ENCODE measurements at places on chromosomes 13 and 19.

DNA sequence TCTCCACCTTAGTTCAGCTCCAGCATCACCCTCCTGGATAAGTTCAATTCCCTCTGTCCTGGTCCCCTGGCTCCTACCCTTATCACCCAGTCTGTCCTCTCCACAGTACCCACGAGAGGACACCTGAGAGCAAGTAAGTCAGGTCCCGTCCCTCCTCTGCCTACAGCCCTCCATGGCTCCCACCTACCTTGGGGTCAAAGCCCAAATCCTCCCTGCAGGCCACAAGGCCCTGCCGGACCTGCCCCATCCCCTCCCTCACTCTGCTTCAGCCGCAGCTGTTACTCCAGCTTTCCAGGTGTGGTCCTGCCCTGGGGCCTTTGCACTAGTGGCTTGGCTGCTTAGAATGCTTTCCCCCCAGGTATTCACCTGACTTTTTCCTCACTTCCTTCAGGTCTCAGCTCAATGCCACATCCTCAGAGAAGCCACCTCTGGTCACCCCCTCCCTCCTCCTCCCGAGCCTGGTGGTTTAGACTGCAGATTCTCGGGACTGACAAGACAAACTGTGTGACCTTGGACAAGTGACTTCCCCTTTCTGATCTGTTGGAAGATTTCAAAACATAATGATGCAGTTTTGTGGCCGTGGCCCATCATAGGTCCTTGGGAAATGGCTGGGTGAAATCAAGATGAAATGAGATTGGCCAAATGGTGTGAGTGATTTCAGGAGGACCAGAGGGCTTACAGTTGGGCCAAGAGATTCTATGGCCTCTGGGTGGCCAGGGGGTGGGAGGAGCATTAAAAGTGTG lies 3.6 kb downstream of the TUBB4A start:
- no peak for DNase-seq

GRCh38 chr19:33701565-33701964 lies 79.8 kb downstream of the CHST8 start:
- no peak for DNase-seq

- no peak for DNase-seq
These were observed 2.1 kb upstream of the ATP4B start for GRCh38 chr13:113660066-113660465.

- no peak for DNase-seq
These were observed 92.4 kb upstream of the SIAH3 start for GRCh38 chr13:45943965-45944364.

GRCh38 chr13:110580800-110581199 lies 19.3 kb upstream of the RAB20 start:
- no peak for DNase-seq

DNA sequence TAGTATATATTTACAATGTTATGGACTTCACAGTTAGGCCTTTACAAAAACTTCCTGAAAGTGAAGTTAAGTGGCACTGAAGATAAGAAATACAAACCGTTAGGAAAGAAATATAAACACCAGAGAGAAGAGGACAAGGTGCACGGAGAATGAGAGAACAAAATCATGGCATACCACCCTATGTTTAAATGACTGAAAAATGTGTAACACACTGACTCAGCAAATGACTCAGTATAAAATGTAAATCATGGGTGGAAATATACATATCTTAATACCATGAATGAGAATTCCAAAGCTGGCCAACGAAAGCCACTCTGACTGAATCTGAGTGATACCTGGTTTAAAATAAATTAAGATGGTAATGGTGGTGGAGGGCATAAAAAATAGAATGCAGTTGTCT lies 260.8 kb downstream of the DNAJC15 start:
- peak; percentile 54 for DNase-seq

DNA sequence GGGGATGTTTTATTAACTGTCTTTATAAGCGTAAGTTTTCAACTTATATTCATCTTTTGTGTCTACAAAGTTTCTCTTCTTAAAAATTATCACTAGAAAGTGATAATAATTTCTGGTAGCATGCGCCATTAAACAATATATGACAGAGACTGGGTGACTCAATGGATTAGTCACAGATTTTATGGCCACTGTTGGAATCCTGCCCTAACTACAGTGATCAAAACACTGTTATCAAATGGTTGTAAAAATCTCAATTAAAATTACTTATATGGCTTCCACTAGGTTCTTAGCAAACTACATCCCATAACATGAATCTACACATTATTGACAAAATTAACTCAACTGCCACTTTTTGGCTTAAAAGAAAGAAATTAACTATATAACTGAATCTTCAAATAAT lies 350.0 kb downstream of the DACH1 start:
- DNase-seq = no peak

GRCh38 chr13:31213651-31214289 lies 14.0 kb downstream of the B3GLCT start:
- DNase-seq = no peak

DNA sequence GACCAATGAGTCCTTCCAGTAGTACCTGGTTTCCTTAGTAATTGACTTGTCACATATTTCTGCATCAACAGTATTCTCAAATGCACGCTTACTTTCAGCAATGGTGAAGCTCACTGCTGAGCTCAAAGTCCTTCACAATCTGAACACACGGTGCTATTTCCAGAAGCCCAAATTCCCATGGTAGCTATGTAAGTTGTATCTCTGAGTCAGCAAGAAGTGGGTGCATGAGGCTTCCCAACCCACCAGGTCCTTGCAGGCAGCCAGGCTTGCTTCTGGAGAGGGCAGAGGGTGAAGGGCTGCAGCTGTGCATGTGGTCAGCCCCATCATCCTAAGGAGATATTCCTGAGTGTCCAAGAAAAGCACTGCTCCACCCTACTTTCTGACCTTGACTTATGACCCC lies 25.7 kb downstream of the COL4A2 start:
- no peak for DNase-seq

DNA sequence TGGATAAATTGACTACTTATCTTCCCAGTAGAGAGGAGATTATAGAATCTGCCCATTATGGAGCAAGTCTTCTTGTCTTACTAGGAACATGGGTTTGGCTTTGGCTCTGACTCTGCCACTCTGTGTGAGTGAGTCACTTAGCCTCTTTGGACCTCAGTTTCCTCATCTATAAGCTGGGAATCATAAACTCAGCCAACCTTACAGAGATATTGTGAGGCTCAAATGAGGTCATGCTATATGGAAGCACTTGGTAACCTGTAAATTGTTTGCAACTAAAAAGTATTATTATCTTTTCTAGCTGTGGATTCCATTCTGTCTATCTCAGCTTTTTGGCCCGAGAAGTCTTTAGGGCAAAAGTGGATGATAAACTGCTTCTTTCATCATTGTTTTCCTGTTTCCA lies 186.8 kb upstream of the TSC22D1 start:
- no peak for DNase-seq

GRCh38 chr19:40266912-40267600 lies 18.1 kb downstream of the AKT2 start:
- no peak for DNase-seq

GRCh38 chr19:12237143-12237839 lies 57.4 kb downstream of the ZNF44 start:
- DNase-seq = no peak

GRCh38 chr13:75400775-75401174 lies 81.2 kb downstream of the TBC1D4 start:
- no peak for DNase-seq

- DNase-seq = no peak
These were observed 536.5 kb downstream of the PCDH9 start for GRCh38 chr13:66693656-66694055.

GRCh38 chr19:35478794-35479677 lies 11.2 kb downstream of the KRTDAP start:
- no peak for DNase-seq

GRCh38 chr19:10839114-10840050 lies 3.4 kb upstream of the TMED1 start:
- no peak for DNase-seq

DNA sequence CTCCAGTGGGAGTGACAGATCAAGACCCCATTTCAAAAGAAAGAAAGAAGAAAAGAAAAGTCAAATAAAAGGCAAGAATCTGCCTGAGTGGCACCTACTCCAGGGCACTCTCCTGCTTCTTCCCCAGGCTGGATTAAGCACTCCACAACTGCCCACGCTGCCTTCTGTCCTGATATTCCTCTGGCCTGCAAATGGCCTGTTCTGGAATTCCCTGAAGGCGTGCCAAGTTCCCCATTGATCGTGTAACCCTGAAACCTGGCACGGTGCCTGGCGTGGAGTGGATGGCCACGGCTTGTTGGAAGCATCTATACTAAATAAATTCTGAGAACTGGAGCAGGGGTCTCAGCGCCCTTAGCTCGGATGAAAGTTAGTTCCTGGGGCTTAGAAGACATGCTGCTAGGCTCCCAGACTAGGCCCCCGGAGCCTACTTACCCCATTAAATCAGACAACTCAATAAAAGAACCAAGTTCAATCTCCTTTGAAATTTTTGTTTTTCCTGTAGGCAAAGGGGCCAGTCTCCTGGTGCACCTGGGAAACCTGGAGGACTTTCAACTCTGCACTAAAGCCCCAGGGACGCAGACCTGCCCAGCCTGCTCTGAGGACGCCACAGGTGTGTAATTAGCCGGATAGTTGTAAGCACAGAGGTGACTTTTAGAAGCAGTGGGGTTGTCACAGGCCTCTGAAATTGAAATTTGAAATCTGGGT lies 21.9 kb downstream of the ANKRD27 start:
- no peak for DNase-seq

DNA sequence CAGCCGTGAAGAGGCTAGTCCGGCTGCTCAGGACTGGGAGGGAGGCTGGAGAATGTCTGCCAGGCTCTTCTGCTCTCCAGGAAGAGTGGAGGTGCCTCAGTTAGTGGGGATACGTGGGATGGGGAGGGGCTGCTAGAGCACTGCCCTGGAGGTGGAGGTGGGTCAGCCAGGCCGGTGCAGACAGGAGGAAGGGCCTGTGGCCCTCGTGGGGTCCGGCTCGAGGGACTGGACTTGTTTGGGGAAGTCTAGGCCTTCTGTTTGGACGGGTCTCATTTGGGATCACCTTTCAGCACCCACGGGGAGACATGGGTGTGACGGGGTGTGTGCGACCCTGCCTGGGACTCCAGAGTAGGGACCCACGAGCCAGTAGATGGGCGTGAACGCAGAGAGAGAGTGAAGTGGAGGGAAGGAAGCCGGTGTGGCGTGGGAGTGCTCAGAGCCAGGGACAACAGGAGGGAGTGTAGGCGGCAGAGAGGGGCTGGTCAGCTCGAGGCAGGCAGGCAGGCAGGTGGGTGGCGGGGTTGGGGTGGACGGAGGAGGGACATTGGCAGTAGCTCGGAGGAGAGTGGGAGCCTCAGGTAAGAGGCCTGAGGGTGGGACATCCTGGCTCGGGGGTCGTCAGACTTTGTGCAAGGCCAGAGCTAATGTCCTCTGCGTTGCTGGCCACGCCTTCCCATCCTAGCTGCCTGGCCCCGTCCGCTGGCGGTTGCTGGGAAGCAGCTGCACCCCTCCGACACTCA lies 11.5 kb downstream of the EPN1 start:
- no peak for DNase-seq

- DNase-seq = no peak
These were observed 1.2 kb downstream of the ALKBH7 start for GRCh38 chr19:6373813-6374108.

DNA sequence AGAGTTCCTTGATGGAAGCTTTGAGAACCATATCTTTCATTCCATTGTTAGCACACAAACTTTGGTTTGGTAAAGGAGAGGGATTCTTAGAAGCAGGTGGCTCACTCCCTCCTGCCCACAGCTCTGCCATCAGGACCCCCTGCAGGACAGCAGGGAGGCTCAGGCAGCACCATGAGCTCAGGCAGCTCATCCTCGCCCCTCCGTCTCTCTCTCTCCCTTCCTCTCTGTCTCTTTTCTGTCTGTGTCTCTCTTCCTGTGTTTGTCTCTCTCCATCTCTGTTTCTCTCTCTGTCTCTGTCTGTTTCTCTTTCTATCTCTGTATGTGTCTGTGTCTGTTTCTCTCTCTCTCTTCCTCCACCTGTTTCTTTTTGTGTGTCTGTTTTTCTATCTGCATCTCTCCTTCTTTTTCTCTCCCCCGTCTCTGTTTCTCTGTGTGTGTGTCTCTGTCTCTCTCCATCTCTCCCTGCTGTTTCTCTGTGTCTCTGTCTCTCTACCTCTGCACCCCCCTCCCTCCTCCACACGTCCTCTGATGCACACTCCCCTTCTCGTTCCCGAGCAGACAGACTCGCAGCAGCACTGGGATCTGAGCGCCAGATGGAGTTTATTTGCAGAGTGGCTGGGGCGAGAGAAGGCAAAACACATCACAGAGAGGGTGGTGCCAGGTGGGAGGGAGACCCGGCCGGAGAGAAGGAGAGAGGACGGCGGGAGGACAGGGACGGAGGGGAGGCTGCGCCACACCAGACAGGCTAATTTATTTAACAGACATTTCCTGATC lies 8.7 kb downstream of the SBK2 start:
- DNase-seq = no peak

- no peak for DNase-seq
These were observed 574 bp downstream of the CYP2S1 start for GRCh38 chr19:41193430-41194156.

- no peak for DNase-seq
These were observed 167.6 kb downstream of the DCT start for GRCh38 chr13:94311893-94312292.

DNA sequence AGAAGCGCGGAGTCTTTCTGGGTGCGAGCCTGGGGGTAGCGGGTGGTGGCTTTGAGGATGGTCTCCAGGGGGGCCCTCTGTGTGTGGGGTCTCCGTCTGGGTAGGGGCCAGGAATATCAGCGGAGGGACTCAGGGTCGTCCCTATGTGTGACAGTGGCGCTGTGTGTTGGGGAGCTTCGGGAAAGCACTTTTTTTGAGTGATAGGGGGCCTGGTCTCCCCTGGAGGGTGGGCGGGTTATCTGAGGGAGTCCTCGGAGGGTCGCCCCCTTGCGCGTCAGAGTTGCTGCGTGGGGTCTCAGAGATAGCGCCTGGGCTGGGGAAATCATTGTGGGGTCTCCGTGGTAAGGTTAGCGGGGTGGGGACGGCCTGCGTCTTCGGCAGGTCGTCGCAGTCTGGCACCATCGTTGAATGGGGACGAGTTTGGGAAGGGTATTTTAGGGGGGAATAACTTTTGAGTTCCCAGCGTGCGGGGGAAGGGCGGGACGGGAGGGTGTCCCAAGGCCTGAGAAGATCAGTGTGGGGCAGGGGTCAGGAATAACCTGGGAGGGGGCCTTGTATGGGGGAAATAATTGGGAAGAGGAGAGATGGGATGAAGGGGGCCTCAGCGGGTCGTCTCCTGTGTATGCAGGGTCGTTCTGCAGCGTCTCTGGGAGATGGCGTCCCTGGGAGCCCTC lies 857 bp downstream of the IER2 start:
- no peak for DNase-seq

DNA sequence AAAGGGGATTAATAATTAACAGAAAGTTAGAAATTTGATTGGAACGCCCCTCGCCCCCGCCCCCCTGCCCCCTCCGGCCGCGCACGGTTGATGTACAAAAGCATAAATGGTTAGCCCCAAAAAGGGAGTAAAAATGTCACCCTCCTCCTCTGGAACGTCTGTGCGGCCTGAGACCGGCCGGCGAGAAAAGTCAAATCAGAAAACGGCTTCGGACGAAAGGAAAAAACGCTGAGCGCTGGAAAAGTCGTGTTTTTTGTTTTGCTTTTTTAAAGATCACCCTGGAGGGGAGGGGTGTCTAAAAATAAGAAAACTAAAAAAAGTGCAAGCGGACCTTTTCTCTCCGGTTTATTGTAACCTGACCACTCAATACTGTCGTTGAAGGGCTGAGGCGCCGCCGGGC lies 13.2 kb downstream of the MEX3D start:
- DNase-seq = no peak

GRCh38 chr19:30310602-30311263 lies 61.5 kb upstream of the ZNF536 start:
- peak; percentile 39 for DNase-seq

GRCh38 chr13:74132776-74133656 lies 1.2 kb downstream of the KLF12 start:
- DNase-seq = no peak

Data from Daoy (cell line).